Memory B cell (primary cell): ENCODE measurements at places on chromosomes 12 and 14.

DNA sequence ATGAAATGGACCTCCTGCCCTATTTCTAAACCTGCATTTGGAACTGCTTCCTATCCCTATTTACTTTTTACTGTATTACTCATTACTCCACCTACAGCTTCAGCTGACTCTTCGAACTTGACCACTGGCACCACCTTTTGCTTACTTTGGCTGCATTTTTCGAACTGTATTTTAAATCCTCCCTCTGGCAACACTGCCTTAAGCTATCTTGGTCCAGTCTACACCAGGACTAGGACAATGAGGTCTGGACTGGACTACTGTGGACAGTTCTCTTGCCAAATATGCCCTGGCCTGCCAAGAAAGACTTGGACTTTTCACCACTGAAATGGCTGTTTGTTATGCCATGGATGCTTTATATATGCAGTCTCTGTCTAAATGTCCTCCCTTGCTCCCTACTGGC, 328.1 kb downstream of the BTG1 start:
- H3K27me3 ChIP-seq, result no peaks in the 10 kb centered on the region
- no peak overlapping the region for H3K4me3 ChIP-seq
- peaks cover 3% of the 10 kb centered on the region for H3K4me1 ChIP-seq
- H3K27ac ChIP-seq, result no peak overlapping the region
- no peak for DNase-seq

GRCh38 chr12:6047249-6048237, 76.9 kb downstream of the VWF start:
- DNase-seq, result no peak
- H3K27me3 ChIP-seq, result peaks cover 24% of the 10 kb centered on the region
- no peaks in the 10 kb centered on the region for H3K4me1 ChIP-seq

GRCh38 chr12:70929029-70929428, 8.5 kb upstream of the PTPRR start:
- H3K27me3 ChIP-seq, result no peaks in the 10 kb centered on the region
- H3K36me3 ChIP-seq, result no peaks in the 10 kb centered on the region
- no peak for DNase-seq

GRCh38 chr12:118312578-118312977, 60.1 kb downstream of the TAOK3 start:
- H3K36me3 ChIP-seq, result peaks cover 9% of the 10 kb centered on the region
- H3K27me3 ChIP-seq, result no peaks in the 10 kb centered on the region

- no peak for DNase-seq
- H3K4me1 ChIP-seq, result no peaks in the 10 kb centered on the region
- H3K36me3 ChIP-seq, result no peaks in the 10 kb centered on the region
- H3K27me3 ChIP-seq, result peaks cover 4% of the 10 kb centered on the region
- H3K27ac ChIP-seq, result no peak overlapping the region
These were observed 95.1 kb downstream of the TTC8 start for GRCh38 chr14:88919502-88919901.

- H3K27me3 ChIP-seq, result peaks cover 3% of the 10 kb centered on the region
- peaks cover 2% of the 10 kb centered on the region for H3K36me3 ChIP-seq
- peaks cover 14% of the 10 kb centered on the region for H3K4me1 ChIP-seq
- DNase-seq, result no peak
These were observed 379.9 kb upstream of the DCN start for GRCh38 chr12:91562476-91562875.

GRCh38 chr12:89217472-89217871, 134.8 kb downstream of the DUSP6 start:
- no peaks in the 10 kb centered on the region for H3K36me3 ChIP-seq
- no peaks in the 10 kb centered on the region for H3K27me3 ChIP-seq
- peaks cover 5% of the 10 kb centered on the region for H3K4me1 ChIP-seq
- H3K27ac ChIP-seq, result no peak overlapping the region

DNA sequence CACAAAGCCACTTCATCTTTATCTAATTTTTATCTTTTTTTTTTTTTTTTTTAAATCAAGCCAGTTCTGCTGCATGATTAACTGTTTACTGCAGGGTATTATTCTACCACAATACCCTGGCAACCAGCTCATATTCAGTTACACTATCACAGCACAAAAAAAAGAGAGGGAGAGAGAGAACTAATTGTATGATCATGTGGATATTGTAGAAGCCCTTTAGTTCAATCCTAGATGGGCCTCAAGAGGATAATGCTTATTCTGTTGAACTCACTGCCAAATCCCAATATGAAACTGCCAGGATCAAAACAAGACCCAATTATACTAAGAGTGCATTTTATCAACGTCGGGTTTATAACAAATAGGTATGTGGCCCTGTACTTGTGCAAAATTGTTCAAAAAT, 51.5 kb downstream of the MED13L start:
- no peak overlapping the region for H3K4me3 ChIP-seq
- peaks cover 23% of the 10 kb centered on the region for H3K36me3 ChIP-seq
- peaks cover 15% of the 10 kb centered on the region for H3K4me1 ChIP-seq

GRCh38 chr12:3600951-3601350, 109.9 kb downstream of the PRMT8 start:
- H3K4me1 ChIP-seq, result peaks cover 2% of the 10 kb centered on the region
- no peaks in the 10 kb centered on the region for H3K27me3 ChIP-seq
- no peak overlapping the region for H3K27ac ChIP-seq
- no peak overlapping the region for H3K4me3 ChIP-seq
- no peaks in the 10 kb centered on the region for H3K36me3 ChIP-seq
- no peak for DNase-seq

GRCh38 chr12:50918584-50919316, 33.6 kb upstream of the HIGD1C start:
- no peak for DNase-seq
- H3K4me3 ChIP-seq, result no peak overlapping the region
- no peak overlapping the region for H3K27ac ChIP-seq
- peaks cover 8% of the 10 kb centered on the region for H3K36me3 ChIP-seq

- no peak for DNase-seq
- H3K4me1 ChIP-seq, result no peaks in the 10 kb centered on the region
- H3K27me3 ChIP-seq, result peaks cover 10% of the 10 kb centered on the region
- H3K4me3 ChIP-seq, result no peak overlapping the region
- no peak overlapping the region for H3K27ac ChIP-seq
These were observed 200.9 kb downstream of the RPAP3 start for GRCh38 chr12:47504775-47505446.

GRCh38 chr12:26327975-26328644, 132.7 kb downstream of the SSPN start:
- no peaks in the 10 kb centered on the region for H3K36me3 ChIP-seq
- DNase-seq, result peak; percentile 29
- peak overlapping the region; percentile 49 for H3K4me3 ChIP-seq
- peaks cover 24% of the 10 kb centered on the region for H3K4me1 ChIP-seq

DNA sequence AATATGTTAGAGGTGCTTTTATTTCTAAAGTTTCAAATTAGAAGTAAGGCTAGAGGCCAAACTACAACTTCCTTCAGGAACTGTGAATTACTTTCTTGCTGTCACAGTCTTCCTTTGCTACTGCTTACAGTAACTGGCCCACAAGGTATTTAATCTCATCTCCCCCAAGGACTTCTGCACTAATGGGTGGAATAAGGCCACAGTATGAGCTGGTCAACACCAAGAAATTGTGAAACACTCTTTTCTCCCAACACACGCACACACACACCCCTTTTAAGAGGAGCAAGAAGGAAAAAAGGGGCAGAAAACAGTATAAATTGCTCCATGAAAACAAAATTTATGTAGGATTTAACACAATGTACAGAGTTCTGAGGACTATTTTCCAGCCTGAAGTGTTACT, 45.6 kb downstream of the SCAF11 start:
- DNase-seq, result no peak
- H3K27me3 ChIP-seq, result no peaks in the 10 kb centered on the region

DNA sequence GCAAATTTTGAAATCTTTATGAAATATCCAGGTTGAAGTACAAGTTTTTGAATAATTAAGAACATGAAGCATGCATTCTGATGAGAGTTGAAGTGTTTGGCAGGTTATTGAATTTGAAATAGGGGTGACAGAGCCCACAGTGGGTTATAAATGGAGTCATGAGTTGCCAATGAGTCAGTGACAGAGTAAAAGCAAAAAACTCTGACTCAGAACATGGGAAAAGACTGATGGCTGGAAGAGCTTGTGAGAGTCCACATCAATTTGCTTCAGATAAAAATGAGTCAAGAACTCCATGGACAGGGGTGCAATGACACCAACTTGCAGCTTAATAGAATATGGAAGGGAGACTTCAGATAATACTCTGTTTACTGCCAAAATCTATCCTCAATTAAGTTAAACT, 105.3 kb downstream of the SLC6A15 start:
- H3K4me3 ChIP-seq, result no peak overlapping the region
- H3K36me3 ChIP-seq, result no peaks in the 10 kb centered on the region
- no peak for DNase-seq
- H3K27me3 ChIP-seq, result no peaks in the 10 kb centered on the region
- H3K4me1 ChIP-seq, result no peaks in the 10 kb centered on the region
- no peak overlapping the region for H3K27ac ChIP-seq

DNA sequence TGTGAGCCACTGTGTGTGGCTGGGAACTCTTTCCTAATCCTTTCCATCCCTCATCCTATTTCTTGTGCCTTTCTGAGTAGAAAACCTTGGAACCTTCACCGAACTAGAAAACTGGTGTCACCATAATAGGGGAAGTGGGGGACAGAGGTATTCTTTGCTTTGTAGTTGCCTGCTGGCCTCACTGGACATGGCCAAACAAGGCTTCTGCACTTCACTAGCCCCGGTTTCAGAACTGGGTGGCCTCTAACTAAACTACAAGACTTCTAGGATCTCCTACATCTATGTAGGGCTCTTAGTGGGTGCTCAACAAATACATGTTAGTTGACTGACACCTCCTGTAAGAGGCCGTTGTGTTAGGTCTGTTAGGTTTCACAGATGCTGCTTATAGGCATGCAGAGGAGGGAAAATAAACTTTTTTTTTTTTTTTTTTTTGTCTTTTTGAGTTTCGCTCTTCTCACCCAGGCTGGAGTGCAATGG, 597 bp upstream of the CIROP start:
- no peak for DNase-seq
- H3K27ac ChIP-seq, result no peak overlapping the region
- H3K4me1 ChIP-seq, result peaks cover 7% of the 10 kb centered on the region

- DNase-seq, result no peak
- H3K27me3 ChIP-seq, result no peaks in the 10 kb centered on the region
- H3K4me1 ChIP-seq, result no peaks in the 10 kb centered on the region
- H3K36me3 ChIP-seq, result peaks cover 37% of the 10 kb centered on the region
- no peak overlapping the region for H3K27ac ChIP-seq
These were observed 51.3 kb upstream of the DICER1 start for GRCh38 chr14:95208598-95208997.

GRCh38 chr12:96241846-96242256, 47.7 kb downstream of the ELK3 start:
- H3K4me1 ChIP-seq, result peaks cover 24% of the 10 kb centered on the region
- peaks cover 17% of the 10 kb centered on the region for H3K36me3 ChIP-seq
- peak; percentile 5 for DNase-seq
- no peaks in the 10 kb centered on the region for H3K27me3 ChIP-seq
- H3K4me3 ChIP-seq, result no peak overlapping the region
- peak overlapping the region; percentile 80 for H3K27ac ChIP-seq

GRCh38 chr14:101775826-101776225, 14.3 kb downstream of the PPP2R5C start:
- H3K27me3 ChIP-seq, result peaks cover 4% of the 10 kb centered on the region
- peak overlapping the region; percentile 50 for H3K4me3 ChIP-seq
- no peak for DNase-seq
- H3K4me1 ChIP-seq, result peaks cover 49% of the 10 kb centered on the region
- H3K36me3 ChIP-seq, result no peaks in the 10 kb centered on the region
- H3K27ac ChIP-seq, result peak overlapping the region; percentile 65

DNA sequence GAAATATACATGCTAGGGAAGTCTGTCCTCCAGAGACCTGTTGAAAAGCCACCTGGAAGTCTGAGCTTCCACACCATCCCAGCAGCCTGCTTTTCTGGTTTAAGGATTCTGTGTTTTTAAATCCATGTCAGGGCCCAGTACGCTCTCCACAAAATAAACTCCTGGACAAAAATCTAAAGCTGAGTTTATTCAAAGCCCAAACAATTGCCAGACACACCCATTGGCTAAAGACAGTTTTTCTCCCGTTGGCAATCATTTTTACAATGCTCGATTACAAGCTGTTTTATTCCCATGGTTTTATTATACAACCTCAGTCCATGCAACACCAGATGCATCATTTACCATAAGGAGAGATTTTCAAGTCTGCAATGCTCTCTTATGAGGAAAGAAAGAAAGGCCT, 94.5 kb downstream of the MYRFL start:
- H3K27ac ChIP-seq, result no peak overlapping the region
- H3K4me1 ChIP-seq, result no peaks in the 10 kb centered on the region
- peaks cover 2% of the 10 kb centered on the region for H3K36me3 ChIP-seq
- no peak overlapping the region for H3K4me3 ChIP-seq
- no peak for DNase-seq
- no peaks in the 10 kb centered on the region for H3K27me3 ChIP-seq

GRCh38 chr12:96047229-96048211, 12.1 kb upstream of the LTA4H start:
- DNase-seq, result no peak
- peak overlapping the region; percentile 84 for H3K27ac ChIP-seq
- no peaks in the 10 kb centered on the region for H3K36me3 ChIP-seq
- peak overlapping the region; percentile 41 for H3K4me3 ChIP-seq

DNA sequence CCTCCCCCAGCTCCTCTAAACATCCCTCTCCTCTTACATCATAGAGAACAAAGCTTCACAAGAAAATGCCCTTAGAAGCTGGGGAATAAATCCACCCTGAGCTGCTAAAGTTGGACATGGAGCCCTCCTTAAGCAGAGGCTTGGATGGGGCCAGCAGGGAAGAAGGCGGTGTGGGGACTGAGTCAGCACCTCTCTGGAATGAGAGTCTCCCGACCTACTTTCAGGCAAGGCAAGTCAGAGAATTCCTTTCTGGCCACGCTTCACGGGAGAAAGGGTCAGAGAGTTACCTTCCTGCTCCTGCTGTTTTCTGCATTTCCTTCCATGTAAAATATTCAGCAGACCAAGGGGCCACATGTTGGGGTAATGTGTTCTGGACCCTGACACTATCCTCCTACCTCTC, 113.3 kb upstream of the PRB2 start:
- H3K4me1 ChIP-seq, result no peaks in the 10 kb centered on the region
- no peak for DNase-seq
- H3K27me3 ChIP-seq, result peaks cover 9% of the 10 kb centered on the region
- H3K36me3 ChIP-seq, result peaks cover 5% of the 10 kb centered on the region
- H3K4me3 ChIP-seq, result no peak overlapping the region

DNA sequence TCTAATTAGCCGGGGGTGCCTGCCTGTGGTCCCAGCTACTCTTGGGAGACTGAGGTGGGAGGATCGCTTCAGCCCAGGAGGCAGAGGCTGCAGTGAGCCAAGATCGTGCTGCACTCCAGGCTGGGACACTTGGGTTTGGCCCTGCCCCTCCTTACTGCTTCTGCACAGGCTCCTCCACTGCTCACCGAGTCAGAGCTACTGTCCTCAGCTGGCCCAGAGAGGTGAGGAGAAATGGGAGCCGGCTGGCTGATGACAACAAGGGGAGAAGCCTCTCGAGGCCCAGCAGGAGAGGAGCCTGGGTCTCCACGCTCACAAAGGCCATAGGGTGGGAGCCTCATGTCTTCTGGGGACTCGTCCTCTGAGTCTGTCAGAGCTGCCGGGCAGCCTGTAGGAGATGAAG, 13.7 kb downstream of the CALCOCO1 start:
- peaks cover 9% of the 10 kb centered on the region for H3K4me1 ChIP-seq
- H3K27me3 ChIP-seq, result no peaks in the 10 kb centered on the region
- peaks cover 35% of the 10 kb centered on the region for H3K36me3 ChIP-seq
- no peak overlapping the region for H3K4me3 ChIP-seq
